ENCODE measurements at places on chromosomes 5 and 9.

DNA sequence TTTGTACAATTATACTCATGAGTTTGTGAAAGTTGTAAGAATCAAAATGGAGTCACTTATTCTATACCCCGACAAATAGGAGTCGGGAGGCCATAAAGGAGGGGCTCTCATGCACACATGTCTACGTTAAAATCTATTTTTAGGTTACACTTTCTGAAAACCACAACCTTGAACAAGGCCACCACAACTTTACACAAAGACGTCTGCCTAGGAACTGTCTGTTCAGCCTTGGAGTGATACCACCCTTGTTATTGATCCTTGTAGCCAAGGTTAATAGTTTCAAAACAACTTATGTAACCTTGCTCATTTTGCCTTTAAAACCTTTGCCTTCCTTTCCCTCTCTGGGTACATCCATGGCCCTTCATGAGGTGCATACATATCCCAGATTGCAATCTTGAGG lies 4.1 kb upstream of the NDFIP1 start:
- DNase-seq = peak; percentile 75

- no peak for DNase-seq
Observed at GRCh38 chr5:150497989-150498317, 10.0 kb upstream of the NDST1 start.

GRCh38 chr5:15585128-15585527 lies 85.1 kb downstream of the FBXL7 start:
- no peak for DNase-seq

- no peak for DNase-seq
Observed at GRCh38 chr5:125422342-125422741, 675.9 kb upstream of the ZNF608 start.

- DNase-seq = peak; percentile 1
Observed at GRCh38 chr9:99593610-99594009, 228.1 kb upstream of the NR4A3 start.

DNA sequence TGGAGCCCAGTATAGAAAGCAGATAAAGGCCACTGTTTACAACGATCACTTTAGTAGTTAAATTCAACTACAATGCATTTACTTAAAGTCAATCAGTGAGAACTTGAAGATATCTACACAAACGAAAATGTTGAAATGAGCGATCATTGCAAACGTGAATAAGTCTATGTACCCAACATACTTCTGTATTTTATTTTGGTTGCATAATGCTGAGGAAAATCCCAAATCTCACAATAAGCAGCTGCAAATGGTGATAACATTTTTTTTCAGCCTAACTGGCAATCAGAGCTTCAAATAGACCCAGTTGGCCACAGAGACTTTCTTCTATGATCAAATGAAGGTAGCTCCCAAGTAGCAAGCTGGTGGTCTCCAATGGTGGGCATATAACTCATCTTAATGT lies 32.1 kb downstream of the PDGFRB start:
- DNase-seq = no peak

- DNase-seq = no peak
Observed at GRCh38 chr9:94630833-94631232, 8.5 kb downstream of the FBP1 start.

GRCh38 chr9:127415657-127416056 lies 8.5 kb upstream of the ZNF79 start:
- no peak for DNase-seq

DNA sequence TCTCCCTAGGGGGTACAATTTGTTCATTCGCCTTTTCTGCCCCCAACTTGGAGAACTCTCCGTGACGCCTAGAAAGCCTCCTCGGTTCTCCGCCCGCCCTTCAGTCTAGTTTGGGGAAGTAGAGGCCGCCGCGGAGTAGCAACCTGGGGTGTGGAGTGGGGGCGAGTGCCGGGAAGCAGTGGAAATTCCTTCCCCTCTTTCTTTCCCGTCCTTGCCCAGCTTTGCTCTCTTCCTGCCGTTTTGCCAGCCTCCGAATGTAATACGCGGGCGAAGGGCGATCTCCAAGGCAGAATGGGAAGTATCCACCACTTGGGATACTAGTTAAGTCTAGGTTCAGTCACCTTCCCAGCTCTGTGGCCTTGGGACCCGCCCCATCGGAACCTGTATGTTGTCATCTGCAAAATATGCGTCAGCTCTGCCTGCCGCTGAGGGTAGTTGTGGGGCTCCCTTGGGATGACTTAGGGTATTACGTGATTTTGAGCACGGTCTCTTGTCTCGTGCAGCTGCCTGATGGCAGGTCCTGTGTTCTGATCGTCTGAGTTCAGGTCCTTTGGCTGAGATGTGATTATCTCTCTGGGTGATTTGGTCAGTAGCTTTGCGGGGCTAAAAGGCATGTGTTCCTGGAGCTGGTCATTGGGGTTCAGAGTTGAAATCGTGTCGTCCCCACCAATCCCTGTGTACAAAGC lies 724 bp downstream of the PAM start:
- DNase-seq = peak; percentile 72

DNA sequence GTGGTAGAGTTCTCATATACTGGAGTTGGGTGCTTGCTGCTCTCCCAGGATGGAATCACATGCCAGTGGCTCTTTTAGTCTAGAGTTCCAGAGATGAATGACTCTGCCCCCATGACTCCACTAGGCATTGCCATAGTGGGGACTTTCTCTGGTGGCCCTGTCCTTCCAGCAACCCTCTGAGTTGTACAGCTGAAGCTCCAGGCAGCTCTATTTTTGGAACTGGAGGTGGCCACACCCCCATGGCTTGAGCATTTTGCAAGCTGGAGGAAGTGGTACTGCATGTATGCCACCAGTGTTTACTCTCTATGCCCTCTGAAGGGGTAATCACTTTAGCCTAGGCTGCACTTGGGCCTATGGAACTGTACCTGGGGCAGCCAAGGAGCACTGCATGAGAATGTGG lies 112.6 kb downstream of the RANBP17 start:
- no peak for DNase-seq

DNA sequence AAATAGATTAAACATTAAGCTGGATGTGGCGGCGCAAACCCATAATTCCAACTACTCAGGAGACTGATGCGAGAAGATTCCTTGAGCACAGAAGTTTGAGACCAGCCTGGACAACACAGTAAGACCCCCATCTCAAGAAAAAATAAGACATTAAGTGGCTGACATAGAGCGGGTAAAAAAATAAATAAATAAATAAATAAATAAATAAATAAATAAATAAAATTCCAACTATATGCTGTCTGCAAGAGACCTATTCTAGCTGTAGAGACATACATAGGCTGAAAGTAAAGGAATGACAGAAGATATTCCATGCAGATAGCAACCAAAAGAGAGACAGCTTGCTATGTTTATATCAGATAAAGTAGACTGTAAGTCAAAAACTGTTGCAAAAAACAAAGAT lies 17.4 kb upstream of the SH3TC2 start:
- DNase-seq = no peak

DNA sequence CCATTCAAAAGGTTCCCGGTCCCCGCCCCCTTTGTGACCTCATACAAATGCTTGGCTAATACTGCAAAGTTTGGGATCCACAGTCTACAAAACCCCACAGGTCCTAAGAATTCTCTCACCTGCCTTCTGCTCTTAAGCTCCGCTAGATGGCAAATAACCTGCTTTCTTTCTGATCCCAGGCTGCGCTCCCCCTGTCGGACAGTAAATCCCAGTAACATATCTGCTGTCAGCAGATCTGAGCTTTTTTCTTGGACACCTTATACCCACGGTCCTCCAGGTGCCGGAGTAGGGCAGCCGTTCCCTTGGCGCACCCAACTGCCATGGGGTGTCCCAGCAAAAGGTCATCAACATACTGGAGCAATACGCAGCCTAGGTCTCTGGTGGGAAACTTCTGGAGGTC lies 39.0 kb upstream of the PPP1R26 start:
- no peak for DNase-seq

- DNase-seq = no peak
Observed at GRCh38 chr5:171562822-171563221, 143.4 kb downstream of the FGF18 start.

- no peak for DNase-seq
Observed at GRCh38 chr5:57552033-57552432, 69.4 kb upstream of the ACTBL2 start.

DNA sequence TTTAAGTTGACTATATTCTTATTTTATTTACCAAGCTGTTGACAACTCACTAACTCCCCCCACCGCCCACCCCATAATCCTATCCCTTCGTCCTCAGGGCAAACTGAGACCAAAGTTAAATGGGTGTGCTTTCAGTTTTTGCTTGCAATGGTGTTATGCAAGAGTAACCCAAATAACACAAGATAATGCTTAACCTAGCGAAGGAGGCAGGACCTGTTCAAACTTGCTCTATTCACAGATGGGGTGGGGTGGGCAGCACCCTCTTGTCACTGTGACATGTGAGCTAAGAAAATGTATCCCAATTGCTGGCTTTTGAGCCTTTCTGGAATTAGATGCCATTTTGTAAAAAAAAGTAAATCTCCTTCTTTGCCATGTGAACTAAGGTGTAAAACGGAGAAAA lies 40.4 kb downstream of the GLIS3 start:
- DNase-seq = no peak

DNA sequence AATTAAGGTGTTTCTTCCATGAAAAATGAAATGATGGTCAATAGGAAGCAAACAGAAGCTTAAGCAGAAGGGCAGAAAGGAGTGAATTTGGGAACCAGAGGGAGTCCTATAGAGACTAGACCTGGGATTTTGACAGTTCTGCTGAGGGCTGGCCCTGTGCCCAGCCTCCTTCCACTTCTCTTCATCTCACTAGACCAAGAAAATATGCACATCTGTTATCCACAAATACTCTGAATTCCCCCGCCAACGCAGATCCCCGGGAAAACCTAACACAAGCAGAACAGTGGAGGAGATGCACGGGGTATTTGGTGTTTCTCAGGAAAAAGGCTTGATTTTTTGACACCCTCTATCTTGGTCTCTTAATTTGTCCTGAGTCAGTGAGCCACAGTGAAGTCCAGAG lies 22.7 kb downstream of the GRIA1 start:
- no peak for DNase-seq

GRCh38 chr9:77451507-77451906 lies 196.6 kb downstream of the GNA14 start:
- no peak for DNase-seq

DNA sequence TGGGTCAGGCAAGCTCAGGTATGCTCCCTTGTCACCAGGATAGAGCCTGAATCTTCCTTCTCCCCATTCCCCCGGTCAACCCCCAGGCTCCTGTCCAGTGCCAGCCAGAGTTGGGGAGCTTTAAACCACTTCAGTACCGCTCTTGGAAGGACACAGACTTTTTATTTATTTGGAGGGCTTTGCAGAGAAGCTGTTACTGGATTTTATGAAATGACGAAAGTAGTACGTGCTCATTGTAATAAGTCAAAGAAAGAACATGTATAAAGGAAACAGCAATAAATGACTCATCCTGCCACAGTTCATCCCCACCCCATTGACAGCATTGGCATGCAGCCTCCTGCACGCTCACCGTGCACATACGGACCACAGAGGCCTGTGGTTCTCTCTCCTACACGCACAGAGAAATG lies 230.3 kb downstream of the AUH start:
- peak; percentile 40 for DNase-seq

GRCh38 chr5:89080467-89081116 lies 197.6 kb upstream of the MEF2C start:
- DNase-seq = no peak

DNA sequence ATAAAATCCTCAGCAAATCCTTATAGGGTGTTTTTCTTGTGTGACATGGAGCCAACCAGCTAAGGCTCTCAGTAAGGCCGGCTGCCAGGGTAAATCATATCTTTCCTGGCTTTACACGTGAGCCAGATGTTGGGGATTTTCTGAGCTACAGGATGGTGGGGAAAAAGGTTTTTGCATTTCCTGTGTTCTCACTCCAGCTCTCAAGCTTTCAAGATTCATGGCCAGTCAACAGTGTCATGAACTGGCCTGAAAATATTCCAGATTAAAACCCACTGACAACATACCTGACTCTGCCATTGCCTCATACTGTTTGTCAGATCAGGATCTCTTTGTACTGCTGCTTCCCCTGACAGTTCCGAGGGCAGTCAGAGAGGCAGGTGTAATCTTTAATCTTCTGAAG lies 306.9 kb downstream of the GLIS3 start:
- no peak for DNase-seq

DNA sequence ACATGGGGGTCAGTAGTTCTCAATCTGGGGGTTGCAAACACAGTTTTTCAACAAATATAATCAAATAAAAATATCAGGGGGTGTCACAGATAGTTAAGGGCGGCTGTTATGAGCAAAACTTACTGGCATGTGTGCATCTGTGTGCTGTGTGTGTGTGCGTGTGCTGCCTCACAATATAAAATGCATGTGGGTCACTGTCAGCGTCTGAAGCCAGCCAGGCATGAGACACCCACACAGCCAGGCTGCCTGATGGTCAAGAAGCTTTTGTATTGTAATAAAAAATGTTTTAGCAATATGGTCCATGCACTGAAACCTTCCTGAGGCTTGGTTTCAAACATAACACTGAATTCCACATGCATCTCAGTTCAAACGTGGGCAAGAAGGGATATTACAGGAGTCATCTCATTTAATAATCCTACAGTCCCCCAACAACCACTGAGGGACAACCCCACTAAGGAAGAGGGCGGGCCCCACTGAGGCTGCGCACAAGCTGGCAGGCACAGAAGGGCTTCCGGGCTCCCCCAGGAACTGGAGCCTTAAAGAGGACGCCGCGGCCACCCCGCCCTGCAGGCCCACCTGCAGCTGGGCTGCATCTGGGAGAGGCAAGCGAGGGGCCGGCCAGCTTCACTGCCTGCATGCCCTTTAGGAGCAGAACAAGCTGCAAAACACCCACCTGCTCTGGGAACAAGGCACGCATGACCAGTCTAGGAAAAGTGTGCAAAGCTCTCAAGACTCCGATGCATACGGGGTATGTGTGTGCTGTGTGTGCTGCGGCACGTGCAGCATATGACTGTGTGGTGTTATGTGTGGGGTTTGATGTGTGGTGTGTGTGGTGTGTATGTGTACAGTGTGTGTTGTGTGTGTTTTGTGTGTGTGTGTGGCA lies 14.1 kb downstream of the SEMA4D start:
- peak; percentile 73 for DNase-seq

DNA sequence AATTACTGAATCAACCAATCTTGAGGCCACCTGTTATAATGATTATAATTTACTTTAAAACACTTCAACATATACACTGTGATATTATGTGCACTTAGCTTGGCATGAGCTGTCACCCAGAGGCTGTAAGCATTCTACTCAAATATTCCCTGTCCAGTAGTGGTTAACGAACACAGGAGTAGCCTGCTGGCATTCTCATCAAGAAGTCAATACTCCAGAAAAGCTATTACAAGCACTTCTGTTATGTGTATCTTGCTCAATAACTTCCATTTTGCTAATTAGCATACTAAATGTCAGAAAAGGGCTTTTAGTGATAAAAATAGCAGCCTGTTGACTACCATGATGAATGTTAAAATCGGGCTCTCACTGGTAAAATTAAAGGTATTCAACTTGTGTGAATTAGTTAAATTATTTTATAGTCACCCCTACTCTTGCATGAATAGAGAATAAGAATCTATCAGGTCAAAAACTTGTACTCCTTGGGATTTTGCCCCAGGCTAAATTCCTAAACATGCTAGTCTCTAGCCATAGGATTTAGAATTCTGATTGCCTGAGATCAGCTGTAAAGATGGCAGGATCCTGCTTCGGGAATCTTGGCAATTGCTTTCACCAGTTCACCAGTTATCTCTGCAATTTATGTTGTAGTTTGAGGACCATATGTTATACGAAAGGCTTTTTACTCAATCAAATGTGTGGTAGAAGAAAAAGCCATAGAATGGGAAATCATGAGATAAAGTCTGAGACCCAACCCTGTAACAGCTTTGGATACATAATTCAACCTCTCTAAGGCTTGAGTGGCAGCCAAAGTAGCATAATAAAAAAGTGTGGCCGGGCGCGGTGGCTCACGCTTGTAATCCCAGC lies 43.4 kb upstream of the PAM start:
- no peak for DNase-seq

GRCh38 chr9:107142896-107143603 lies 140.0 kb upstream of the RAD23B start:
- no peak for DNase-seq

Measured in CD4-positive, alpha-beta T cell treated with Interleukin-12 subunit alpha and Interleukin-12 subunit beta, for 1 hour (primary cell).